ENCODE measurements at places on chromosomes 12 and 14. TPM values are rescaled to one million over a fixed set of nuclear protein-coding genes. Genes with fewer than 3 reads are reported as not detected.

Gene CDH24
- polyA plus RNA-seq, result not detected

Gene C12orf42
- polyA plus RNA-seq, result 0.34 TPM

Gene KRT4
- polyA plus RNA-seq, result not detected

Gene GSC
- not detected for polyA plus RNA-seq

Gene FITM1
- polyA plus RNA-seq, result not detected

Gene ARHGEF25
- not detected for polyA plus RNA-seq

Gene CLEC4A
- polyA plus RNA-seq, result 3.8 TPM

Gene EPYC
- polyA plus RNA-seq, result not detected

Gene CYP27B1
- polyA plus RNA-seq, result not detected

Gene PAH
- polyA plus RNA-seq, result 4.4 TPM

Gene CLEC6A
- not detected for polyA plus RNA-seq
